MM.1S (cell line): ENCODE measurements at places on chromosomes 2 and 18.

- H3K4me3 ChIP-seq: no peak overlapping the region
- H3K27me3 ChIP-seq: no peaks in the 10 kb centered on the region
- no peaks in the 10 kb centered on the region for H3K36me3 ChIP-seq
- no peak for DNase-seq
- H3K27ac ChIP-seq: no peak overlapping the region
- no peaks in the 10 kb centered on the region for H3K4me1 ChIP-seq
Observed at GRCh38 chr2:183991968-183992367, 606.4 kb upstream of the ZNF804A start.

DNA sequence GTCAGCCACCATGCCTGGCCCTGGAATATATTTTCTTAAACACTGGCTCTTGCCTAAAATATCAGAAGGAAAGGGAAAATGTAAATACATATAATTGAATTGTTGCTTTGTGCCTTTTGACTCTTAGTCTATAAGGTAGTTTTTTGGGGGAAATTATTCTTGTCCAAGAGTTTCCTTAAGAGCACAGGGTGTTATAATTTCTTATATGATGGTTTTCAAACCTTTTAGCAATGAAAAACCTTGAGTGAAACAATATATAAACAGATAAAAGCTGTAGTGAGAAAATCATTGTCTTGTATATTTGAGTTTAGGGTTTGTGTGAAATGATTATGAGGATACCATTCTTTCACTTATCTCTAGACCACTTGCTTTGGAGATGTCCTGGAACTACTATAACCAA is 40.2 kb downstream of the DDX1 start:
- H3K27me3 ChIP-seq: no peaks in the 10 kb centered on the region
- DNase-seq: no peak
- H3K4me1 ChIP-seq: no peaks in the 10 kb centered on the region
- H3K4me3 ChIP-seq: no peak overlapping the region
- peaks cover 3% of the 10 kb centered on the region; the same call in 1 of the 2 replicates for H3K36me3 ChIP-seq

GRCh38 chr2:72830273-72830672 is 4.4 kb upstream of the EXOC6B start:
- H3K36me3 ChIP-seq: no peaks in the 10 kb centered on the region
- peak overlapping the region; percentile 3; the same call in 1 of the 2 replicates for H3K27ac ChIP-seq
- no peak overlapping the region for H3K4me3 ChIP-seq

GRCh38 chr2:171894612-171894947 is 536 bp upstream of the SLC25A12 start:
- DNase-seq: no peak
- H3K4me1 ChIP-seq: peaks cover 3% of the 10 kb centered on the region; the same call in 1 of the 2 replicates

GRCh38 chr2:88866756-88867155 is 175.3 kb downstream of the RPIA start:
- H3K27me3 ChIP-seq: no peaks in the 10 kb centered on the region
- peak overlapping the region; percentile 62; the same call in 1 of the 2 replicates for H3K4me3 ChIP-seq
- H3K4me1 ChIP-seq: 0 out of 2 replicates have a peak, but pooled peaks cover 5% of the 10 kb centered on the region
- peak overlapping the region; percentile 67; the same call in 1 of the 2 replicates for H3K27ac ChIP-seq

DNA sequence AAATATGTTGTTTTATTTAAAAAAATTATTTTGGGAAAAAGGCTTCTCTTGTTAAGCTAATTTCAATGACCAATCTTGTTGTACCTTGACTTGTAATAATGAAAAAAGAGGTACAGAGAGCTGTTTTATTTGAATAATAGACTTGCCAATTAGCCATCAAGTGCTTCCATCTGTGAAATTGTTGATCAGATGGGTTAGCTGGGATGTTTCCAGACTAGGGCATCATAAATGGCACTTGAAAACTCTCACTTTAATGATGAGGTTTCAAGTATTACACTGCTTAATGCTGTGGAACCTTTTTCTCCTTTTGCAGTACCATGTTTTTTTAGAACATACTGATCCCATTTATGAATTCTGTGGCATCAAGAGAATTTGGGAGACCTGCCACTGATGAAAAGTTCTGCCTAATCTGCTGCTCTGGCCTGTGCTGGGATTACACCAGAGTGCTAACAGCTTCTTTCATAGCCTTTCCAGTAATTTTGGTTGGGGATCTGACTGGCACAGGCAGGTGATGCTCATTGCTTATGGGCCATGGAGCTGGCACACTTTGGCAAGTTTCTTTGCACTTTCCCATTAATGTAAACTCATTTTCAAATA is 24.2 kb downstream of the PSMD14 start:
- H3K27me3 ChIP-seq: no peaks in the 10 kb centered on the region
- H3K27ac ChIP-seq: no peak overlapping the region
- H3K4me1 ChIP-seq: no peaks in the 10 kb centered on the region
- H3K4me3 ChIP-seq: no peak overlapping the region
- H3K36me3 ChIP-seq: no peaks in the 10 kb centered on the region

GRCh38 chr2:155692106-155692505 is 640.4 kb downstream of the NR4A2 start:
- H3K4me3 ChIP-seq: no peak overlapping the region
- no peak for DNase-seq
- H3K27ac ChIP-seq: no peak overlapping the region

- H3K27me3 ChIP-seq: no peaks in the 10 kb centered on the region
- H3K27ac ChIP-seq: peak overlapping the region; percentile 98
- peaks cover 98% of the 10 kb centered on the region for H3K4me1 ChIP-seq
- DNase-seq: no peak
- H3K36me3 ChIP-seq: 0 out of 2 replicates have a peak, but pooled peaks cover 6% of the 10 kb centered on the region
Observed at GRCh38 chr2:20217041-20217970, 7.6 kb downstream of the SDC1 start.

GRCh38 chr2:106857882-106858478 is 28.0 kb downstream of the ST6GAL2 start:
- H3K27me3 ChIP-seq: no peaks in the 10 kb centered on the region
- no peak overlapping the region for H3K4me3 ChIP-seq
- H3K36me3 ChIP-seq: no peaks in the 10 kb centered on the region

DNA sequence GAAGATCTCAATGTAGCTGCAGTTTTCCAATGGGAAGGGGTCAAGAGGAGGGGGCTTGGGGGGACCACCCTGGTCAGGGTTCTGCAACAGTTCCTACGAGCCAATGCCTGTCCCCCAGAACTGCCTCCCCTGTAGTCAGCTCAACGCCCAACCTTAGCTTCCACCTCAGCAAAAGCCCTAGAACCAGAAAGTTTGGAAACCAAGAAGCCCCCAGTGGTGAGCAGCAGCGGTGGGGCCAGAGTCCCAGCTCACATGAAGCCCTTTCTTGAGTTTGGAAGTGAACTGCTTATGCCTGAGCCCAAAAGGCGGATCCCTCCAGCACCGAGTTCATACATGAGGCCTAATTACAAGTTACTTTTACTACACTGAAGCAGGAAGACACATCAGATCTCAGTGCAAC is 162.4 kb downstream of the HDAC4 start:
- peaks cover 16% of the 10 kb centered on the region for H3K4me1 ChIP-seq
- H3K27me3 ChIP-seq: no peaks in the 10 kb centered on the region
- no peak for DNase-seq
- H3K27ac ChIP-seq: no peak overlapping the region

DNA sequence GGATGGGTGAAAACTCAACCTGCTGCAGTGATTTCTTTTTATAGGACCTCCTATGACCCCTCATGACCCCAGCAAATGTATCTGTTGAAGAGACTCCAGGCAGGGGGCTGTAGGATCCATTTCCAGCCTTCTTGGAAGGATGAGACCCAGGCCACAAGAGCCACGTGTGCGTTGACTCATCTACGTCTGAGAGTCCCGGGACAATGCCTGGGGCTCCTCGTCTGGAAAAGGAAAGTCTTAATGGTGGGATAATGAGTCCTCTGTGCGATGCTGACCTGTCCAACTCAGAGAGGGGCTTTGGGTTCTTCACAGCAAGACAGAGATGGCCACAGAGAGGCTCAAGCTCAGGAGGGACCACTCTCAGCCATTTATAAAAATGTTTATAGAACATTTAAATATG is 80.8 kb downstream of the SMIM21 start:
- no peaks in the 10 kb centered on the region for H3K4me1 ChIP-seq
- no peak overlapping the region for H3K27ac ChIP-seq
- H3K4me3 ChIP-seq: no peak overlapping the region
- DNase-seq: no peak
- H3K36me3 ChIP-seq: no peaks in the 10 kb centered on the region

- H3K36me3 ChIP-seq: no peaks in the 10 kb centered on the region
- no peak overlapping the region for H3K4me3 ChIP-seq
- H3K27me3 ChIP-seq: no peaks in the 10 kb centered on the region
- DNase-seq: no peak
- no peak overlapping the region for H3K27ac ChIP-seq
- H3K4me1 ChIP-seq: no peaks in the 10 kb centered on the region
Observed at GRCh38 chr2:168220965-168221819, 26.2 kb downstream of the STK39 start.

DNA sequence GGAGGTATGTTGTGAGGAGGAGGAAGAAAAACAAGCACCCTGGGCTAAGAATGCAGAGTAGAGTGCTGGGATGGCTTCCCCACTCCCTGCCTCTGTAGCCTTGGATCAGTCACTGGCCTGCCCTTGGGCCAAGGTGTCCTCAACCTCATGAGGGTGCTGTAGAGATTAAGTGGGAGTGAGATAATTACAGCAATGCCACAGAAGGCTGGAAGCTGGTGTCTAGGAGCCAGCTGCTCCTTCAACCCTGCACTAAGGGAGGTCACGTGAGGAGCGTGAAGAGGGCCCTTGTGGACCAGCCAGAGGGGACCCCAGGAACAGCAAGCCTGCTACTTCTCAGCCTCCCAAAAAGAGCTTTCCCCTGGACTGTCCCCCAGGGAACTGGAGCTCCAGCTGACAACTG is 95.2 kb downstream of the TTC32 start:
- no peak overlapping the region for H3K27ac ChIP-seq
- H3K36me3 ChIP-seq: no peaks in the 10 kb centered on the region
- H3K27me3 ChIP-seq: no peaks in the 10 kb centered on the region
- no peak overlapping the region for H3K4me3 ChIP-seq
- DNase-seq: no peak

DNA sequence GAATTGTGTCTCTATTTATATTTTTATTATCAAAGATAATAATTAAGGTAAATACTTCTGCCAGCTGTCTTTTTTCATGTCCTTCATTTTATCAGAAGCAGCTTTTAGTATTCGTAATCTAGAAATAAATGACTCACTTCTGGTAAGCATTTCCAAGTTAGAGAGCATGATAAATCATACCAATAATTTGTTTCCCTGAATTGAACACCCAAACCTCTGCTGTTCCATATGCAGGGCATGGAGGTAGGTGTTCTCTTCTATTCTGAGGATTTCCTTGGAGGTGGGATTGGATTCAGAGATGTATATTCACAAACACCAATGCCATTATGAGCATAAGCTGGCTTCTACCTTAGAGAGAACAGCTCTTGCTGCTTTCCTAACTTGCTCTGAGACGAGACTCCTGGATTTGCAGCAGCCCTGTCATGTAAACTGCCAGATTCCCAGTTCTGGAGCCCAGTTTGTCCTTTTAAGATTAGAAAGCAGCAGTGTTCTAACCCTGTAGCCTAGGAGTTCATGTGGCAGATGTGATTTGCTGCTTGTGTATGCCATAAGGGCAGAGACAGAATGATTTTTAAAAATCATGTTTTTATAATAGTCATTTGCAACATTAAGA is 47.5 kb downstream of the SKA1 start:
- H3K36me3 ChIP-seq: no peaks in the 10 kb centered on the region
- no peaks in the 10 kb centered on the region for H3K27me3 ChIP-seq
- no peak overlapping the region for H3K4me3 ChIP-seq
- H3K4me1 ChIP-seq: no peaks in the 10 kb centered on the region
- no peak for DNase-seq

GRCh38 chr2:218811382-218811781 is 20.2 kb downstream of the PRKAG3 start:
- no peaks in the 10 kb centered on the region for H3K27me3 ChIP-seq
- no peak overlapping the region for H3K27ac ChIP-seq
- H3K4me1 ChIP-seq: no peaks in the 10 kb centered on the region
- no peaks in the 10 kb centered on the region for H3K36me3 ChIP-seq
- no peak overlapping the region for H3K4me3 ChIP-seq
- DNase-seq: no peak

- no peak for DNase-seq
- peaks cover 15% of the 10 kb centered on the region for H3K4me1 ChIP-seq
- H3K4me3 ChIP-seq: no peak overlapping the region
- H3K27me3 ChIP-seq: no peaks in the 10 kb centered on the region
Observed at GRCh38 chr2:201411421-201411820, 39.8 kb downstream of the TRAK2 start.

- no peak overlapping the region for H3K27ac ChIP-seq
- H3K4me3 ChIP-seq: no peak overlapping the region
- no peaks in the 10 kb centered on the region for H3K36me3 ChIP-seq
- H3K4me1 ChIP-seq: no peaks in the 10 kb centered on the region
- H3K27me3 ChIP-seq: no peaks in the 10 kb centered on the region
- DNase-seq: no peak
Observed at GRCh38 chr2:28038722-28039121, 148.2 kb downstream of the BABAM2 start.

GRCh38 chr2:136055929-136056688 is 61.8 kb downstream of the CXCR4 start:
- H3K4me3 ChIP-seq: no peak overlapping the region
- DNase-seq: no peak
- peak overlapping the region; percentile 95; the same call in 1 of the 2 replicates for H3K27ac ChIP-seq
- no peaks in the 10 kb centered on the region for H3K27me3 ChIP-seq
- no peaks in the 10 kb centered on the region for H3K36me3 ChIP-seq

DNA sequence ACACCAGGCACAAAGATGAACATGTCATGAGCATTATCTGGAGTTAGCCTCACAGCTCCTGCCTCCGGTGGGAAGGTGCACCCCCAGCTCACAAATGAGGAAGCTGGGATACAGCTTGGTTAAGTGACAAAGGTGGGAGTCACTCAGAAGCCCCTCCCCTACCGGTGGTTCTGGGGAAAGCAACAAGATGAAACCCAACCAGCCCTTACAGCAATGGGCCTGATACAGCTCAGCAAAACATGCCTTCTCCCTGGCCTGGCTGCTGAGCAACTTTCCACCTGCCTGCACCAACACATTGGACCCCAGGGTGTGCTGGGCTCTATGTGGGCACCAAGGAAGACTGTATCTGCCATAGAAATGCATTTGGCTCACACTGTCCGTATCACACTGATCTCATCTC is 113.2 kb downstream of the GYPC start:
- no peak overlapping the region for H3K4me3 ChIP-seq
- H3K27me3 ChIP-seq: no peaks in the 10 kb centered on the region
- no peak for DNase-seq
- H3K4me1 ChIP-seq: no peaks in the 10 kb centered on the region

- DNase-seq: no peak
- no peak overlapping the region for H3K4me3 ChIP-seq
- no peak overlapping the region for H3K27ac ChIP-seq
- no peaks in the 10 kb centered on the region for H3K27me3 ChIP-seq
- H3K36me3 ChIP-seq: no peaks in the 10 kb centered on the region
Observed at GRCh38 chr2:102141011-102141943, 1.3 kb upstream of the IL1R1 start.

- no peaks in the 10 kb centered on the region for H3K27me3 ChIP-seq
- peaks cover 16% of the 10 kb centered on the region for H3K4me1 ChIP-seq
- H3K4me3 ChIP-seq: no peak overlapping the region
- no peaks in the 10 kb centered on the region for H3K36me3 ChIP-seq
- H3K27ac ChIP-seq: no peak overlapping the region
Observed at GRCh38 chr2:10370895-10371294, 68.2 kb downstream of the HPCAL1 start.
